Stimulated activated CD8-positive, alpha-beta memory T cell treated with anti-CD3 and anti-CD28 coated beads, Interleukin-4, amount 100 ng/mL, for 1 hour (primary cell): ENCODE measurements at places on chromosomes 2 and 18.
A peak's percentile ranks its signal among the peaks of the same experiment; 100 is the strongest.

DNA sequence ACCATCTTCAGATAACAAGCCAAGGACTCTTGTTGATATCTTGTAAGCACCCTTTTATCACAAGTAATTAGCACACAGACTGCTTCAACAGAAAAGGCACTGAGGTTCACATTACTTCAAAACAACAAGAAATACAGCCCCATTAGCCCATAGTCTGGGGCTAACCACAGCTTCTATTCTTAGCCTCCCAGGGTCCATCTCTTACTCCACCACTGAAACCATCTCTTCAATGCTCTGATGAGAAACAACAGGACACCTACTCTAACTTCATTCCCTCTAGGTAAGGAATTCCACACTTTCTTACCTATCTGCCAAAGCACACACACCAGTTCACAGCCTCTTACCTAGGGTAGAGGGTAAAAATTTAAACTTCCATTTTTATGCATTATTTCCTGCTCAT is 26.4 kb upstream of the CYTIP start:
- DNase-seq: no peak

DNA sequence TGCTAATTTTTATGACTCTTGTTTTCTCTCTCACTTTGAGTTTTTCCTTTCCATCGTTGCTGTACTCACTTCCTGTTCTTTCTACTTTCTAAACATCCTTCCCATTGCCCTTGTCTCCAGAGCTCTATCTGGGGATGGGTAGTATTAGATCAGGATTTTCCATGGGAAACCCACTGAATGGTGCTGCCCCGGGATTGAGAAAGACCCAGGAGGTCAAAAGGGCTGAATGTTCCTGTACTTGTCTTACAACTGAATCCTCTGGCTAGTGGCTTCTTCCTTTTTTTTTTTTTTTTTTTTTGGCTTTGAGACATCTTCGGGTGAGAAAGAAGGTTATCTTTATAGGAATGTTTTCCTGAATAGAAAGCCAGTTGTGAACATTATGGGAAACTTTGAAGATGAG is 364.8 kb upstream of the SLC14A2 start:
- no peak for DNase-seq

- no peak for DNase-seq
These were observed 116.0 kb downstream of the COPS8 start for GRCh38 chr2:237201461-237202287.

DNA sequence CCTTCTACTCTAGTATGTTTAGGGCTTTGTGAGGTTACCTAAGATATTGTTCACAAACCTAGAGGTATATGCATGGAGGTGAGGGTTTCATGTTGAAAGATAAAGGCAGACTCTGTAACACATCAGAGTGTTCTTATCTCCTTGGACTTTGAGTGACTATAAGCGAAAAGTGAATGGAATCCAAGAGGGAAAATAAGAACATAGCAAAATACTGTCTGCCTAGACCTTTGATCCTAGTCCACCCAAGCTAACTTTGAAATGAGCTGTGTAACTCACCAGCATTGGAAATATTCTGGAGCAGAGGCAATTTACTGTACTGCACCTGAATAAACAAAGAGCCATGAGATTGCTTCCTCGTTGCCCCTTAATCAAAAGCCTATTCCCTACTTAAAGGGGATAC is 28.2 kb upstream of the GALNT1 start:
- DNase-seq: no peak

- DNase-seq: no peak
These were observed 96.0 kb upstream of the RAB12 start for GRCh38 chr18:8513249-8513648.

GRCh38 chr2:237624565-237624964 is 2.8 kb upstream of the LRRFIP1 start:
- no peak for DNase-seq

DNA sequence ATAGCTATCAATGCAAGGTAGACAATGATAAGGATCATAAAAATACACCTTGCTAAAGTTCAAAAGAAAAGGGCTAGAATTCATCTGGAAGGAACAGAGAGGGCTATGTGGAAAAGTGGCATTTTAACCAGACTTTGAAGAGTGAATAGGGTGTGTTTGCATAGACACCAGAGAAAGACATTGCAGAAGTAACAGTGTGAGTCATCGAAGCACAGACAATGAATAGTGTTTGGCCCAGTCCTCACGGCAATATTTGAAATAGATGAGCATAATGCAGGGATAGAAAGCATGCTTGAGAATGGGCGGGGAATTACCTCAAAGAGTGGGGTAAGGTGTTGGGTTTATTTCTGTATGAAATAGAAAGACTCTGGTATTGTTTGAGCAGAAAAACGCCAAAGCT is 24.2 kb downstream of the MYT1L start:
- no peak for DNase-seq

DNA sequence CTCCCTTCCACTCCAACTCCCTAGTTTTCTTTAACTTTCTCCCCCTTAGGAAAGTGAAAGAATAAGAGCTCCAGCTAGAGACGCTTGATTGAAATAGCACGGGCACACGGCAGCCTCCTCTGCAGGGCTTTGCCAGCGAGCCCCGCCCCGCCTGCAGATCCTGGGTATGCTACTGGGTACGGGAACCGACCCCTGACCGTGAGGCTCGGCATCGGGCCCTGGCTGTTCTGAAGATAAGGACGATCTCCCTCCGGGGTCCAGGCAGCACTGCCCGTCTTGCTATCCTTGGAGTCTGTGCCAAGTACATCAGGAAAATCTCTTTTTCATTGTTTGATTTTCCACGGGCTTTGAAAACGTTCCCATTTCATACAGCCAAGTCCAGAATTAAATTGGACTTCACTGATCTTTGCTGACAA is 284.5 kb downstream of the MTX2 start:
- peak; percentile 10 for DNase-seq

- no peak for DNase-seq
These were observed 20.7 kb downstream of the COX7A2L start for GRCh38 chr2:42340045-42340937.

DNA sequence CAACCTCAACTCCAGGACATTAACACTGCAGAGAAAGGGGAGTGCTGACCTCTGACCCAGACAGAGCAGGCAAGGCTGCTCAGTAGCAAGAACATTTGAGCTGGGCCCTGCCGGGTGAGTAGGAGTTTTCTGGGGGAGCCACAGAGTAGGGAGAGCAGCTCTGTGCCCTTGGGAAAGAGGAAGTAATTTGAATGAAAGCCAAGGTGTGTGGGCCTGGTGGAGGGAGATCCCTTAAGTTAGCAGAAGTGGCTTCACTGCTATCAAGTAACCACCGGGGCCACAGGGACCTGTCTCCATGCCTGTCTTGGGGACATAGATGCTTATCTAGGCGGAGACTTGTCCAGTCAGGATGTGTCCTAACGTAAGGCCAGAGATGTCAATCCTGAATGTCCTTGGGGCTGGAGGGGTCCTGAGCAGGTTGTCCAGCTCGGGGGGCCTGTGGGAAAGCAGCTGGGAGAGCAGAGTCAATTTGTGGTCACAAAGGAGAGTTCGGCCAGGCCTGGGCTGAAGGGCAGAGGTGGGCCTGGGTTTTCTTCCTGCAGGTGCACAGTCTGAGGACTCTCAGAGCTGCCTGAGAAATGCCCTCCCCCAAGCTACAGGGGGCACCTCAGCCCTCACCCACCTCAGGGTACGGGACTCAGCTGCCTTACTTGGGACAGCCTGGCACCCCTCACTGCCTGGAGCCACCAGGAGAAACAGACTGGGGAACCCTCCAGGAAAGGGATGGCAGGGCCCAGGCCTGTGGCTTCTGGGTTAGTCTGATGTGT is 15.0 kb upstream of the OTOF start:
- DNase-seq: no peak

GRCh38 chr18:79421275-79421857 is 25.6 kb downstream of the NFATC1 start:
- DNase-seq: no peak

GRCh38 chr18:5057386-5058348 is 139.4 kb downstream of the AKAIN1 start:
- no peak for DNase-seq

DNA sequence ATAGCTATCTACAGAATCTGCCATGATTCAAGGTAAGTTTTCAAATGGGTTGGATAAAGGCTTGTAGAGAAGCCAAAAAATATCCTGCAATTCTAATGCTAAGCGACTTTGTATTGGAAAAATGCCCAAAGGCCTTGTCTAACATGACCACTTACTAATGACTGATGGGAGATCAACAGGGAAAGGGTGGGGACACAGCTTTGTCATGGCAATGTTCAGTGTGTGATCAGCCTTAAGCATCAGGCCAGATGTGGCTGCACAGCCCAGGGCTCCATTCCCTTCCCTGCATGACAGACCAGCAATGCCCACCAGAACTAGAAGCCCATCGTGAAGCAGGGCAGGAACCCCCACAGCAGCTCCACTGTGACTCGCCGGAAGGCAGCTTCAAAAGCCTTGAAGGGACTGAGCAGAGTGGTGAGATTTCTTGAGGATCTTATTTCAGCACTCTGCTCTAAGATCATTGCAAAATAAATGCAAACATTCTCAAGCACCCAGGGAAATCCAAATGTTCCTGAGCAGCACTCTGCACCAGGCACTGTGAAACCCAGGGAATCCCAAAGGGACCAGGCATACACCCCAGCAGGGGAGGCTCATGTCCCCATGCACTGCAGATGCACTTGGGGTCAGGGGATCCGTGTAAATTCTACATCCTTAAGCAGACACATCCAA is 517.9 kb upstream of the SMIM21 start:
- DNase-seq: no peak

GRCh38 chr2:99957332-99958133 is 184.9 kb downstream of the AFF3 start:
- DNase-seq: no peak

- DNase-seq: no peak
These were observed 2.2 kb downstream of the KLHL29 start for GRCh38 chr2:23387221-23387550.

GRCh38 chr2:170503971-170504809 is 210.9 kb upstream of the SP5 start:
- no peak for DNase-seq

DNA sequence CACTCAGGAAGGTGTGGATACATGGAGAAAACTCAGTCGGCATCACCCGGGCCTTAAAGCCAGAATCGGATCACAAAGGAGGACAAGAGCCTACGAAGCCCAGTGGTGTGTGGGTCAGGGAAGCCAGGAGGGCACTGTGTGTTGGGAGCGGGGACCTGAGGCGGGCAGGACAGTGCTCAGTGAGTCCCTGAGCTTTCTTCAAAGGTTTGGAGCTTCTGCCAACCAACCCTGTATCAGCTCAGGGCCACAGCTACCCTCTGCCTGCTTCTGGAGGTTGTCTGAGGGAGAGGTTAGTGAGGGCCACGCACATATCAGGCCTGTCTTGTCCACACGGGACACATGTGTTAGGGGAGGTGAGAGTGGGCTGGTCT is 52.4 kb downstream of the DYSF start:
- DNase-seq: no peak

DNA sequence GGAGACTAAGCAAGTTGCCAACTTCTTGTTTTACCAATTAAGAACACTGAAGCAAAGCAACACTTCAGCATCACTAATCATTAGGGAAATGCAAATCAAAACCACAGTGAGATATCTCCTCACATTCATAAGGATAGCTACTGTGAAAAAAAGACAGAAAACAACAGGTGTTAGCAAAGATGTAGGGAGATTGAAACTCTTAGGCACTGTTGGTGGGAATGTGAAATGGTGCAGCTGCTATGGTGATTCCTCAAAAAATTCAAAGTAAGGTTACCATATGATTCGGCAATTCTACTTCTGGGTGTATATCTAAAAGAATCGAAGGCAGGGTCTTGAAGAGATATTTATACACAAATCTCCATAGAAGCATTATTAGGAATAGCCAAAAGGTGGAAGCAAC is 8.6 kb upstream of the PRKD3 start:
- DNase-seq: no peak

DNA sequence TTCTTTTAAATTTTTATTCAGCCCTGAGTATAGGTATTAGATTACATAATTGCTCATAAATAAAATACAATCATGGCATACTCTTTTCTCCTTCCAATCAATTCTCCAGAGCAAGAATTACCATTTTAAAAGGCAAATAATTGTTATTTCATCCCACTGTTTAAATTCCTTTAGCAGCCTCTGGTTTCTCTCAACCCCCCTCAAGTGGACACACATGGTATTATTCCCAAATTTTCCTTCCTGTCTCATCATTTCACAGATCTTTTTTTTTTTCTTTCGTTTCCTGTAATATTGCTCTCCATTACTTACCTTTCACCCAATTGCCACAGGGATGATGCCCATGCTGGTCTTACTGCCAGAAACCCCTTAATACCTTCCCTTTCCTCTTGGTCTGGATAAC is 385.2 kb downstream of the RIT2 start:
- no peak for DNase-seq

DNA sequence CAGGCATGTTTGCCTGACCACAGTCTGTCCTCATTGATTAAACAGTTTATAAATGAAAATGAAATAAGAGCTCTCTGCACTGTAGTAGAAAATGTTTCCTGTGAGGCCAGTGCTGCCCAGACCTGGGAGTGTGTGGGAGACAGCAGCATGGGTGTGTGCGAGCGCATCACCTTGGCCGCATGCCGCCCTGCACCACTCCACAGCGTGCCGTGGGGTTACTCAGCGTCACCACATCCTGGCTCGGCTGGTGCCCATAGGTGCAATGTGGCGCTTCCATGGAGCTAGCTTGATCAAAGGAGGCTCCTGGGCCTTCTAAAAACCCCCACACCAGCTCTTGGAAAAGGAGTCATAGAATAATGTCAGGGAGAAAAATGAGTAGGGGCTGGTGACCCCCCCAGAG is 76.0 kb upstream of the EPC2 start:
- DNase-seq: no peak

DNA sequence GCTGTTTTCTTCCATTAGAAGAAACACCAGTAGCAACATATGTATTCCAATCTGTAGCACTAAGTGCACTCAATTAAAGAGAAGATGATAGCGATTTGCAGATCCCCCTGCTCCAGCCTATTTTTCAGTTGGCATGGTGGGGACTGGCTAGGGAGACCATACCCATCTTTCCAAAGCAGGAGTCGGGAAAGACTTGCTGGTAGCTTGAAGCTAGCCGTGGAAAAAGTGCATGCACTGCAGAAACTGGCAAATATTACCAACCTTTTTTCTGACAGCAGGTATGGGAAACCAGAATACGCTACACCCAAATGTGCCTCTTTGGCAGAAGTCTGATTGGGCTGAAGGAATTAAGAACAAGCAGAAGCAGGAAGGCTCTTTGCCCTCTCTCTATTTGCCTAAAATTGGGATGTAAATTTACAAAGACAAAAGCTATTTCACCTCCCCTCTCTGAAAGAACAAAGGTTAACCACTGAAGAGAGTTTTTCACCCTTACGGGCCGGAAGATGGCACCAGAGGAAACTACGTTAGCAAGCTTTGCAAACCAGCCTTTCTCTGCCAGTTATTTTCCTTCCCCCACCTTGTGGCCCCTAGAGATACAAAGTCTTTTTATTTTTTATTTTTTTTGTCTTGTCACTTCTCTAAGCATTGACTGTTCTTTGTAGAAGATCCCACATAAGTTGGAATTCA is 273.1 kb downstream of the DLGAP1 start:
- no peak for DNase-seq

GRCh38 chr18:9753846-9754245 is 45.7 kb downstream of the RAB31 start:
- no peak for DNase-seq

GRCh38 chr2:231167745-231168459 is 30.5 kb upstream of the ARMC9 start:
- DNase-seq: no peak

GRCh38 chr18:37710726-37711125 is 145.1 kb upstream of the CELF4 start:
- no peak for DNase-seq

- no peak for DNase-seq
These were observed 80.1 kb downstream of the PLA2R1 start for GRCh38 chr2:159982270-159982669.

- no peak for DNase-seq
These were observed 66.4 kb downstream of the MYO1B start for GRCh38 chr2:191311627-191312026.
